Activated CD4-positive, alpha-beta T cell treated with anti-CD3 and anti-CD28 coated beads for 48 hours (primary cell): ENCODE measurements at places on chromosomes 3 and 15.

DNA sequence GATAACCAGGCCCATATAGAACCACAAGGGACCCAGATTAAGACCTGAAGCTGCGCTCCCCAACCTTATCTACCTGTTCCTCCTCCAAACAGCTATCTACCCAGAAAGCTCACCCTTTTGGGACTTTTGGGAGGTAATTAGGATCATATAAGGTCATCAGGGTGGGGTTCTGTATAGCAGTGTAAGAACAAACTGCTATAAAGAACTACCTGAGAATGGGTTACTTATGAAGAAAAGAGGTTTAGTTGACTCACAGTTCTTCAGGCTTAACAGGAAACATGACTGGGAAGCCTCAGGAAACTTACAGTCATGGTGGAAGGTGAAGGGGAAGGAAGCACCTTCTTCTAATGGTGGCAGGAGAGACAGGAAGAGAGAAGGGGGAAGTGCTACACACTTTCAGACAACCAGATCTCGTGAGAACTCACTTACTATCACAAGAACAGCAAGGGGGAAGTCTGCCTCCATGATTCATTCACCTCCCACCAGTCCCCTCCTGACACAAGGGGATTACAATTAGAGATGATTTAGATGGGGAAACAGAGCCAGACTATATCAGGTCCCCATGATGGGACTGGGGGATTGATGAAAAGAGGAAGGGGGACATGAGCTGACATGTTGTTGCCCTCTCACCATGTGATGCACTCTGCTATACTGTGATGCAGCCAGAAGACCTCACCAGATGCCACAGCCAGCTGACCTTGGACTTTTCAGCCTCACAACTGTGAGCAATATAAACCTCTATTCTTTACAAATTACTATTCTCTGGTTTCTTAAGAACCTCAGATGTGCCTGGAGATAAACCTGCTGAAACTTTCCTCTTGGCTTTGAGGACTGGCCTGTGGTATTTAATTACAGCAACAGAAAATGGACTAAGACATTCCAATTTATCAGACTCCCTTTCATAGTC lies 15.3 kb upstream of the FMN1 start:
- peak; percentile 16 for DNase-seq

DNA sequence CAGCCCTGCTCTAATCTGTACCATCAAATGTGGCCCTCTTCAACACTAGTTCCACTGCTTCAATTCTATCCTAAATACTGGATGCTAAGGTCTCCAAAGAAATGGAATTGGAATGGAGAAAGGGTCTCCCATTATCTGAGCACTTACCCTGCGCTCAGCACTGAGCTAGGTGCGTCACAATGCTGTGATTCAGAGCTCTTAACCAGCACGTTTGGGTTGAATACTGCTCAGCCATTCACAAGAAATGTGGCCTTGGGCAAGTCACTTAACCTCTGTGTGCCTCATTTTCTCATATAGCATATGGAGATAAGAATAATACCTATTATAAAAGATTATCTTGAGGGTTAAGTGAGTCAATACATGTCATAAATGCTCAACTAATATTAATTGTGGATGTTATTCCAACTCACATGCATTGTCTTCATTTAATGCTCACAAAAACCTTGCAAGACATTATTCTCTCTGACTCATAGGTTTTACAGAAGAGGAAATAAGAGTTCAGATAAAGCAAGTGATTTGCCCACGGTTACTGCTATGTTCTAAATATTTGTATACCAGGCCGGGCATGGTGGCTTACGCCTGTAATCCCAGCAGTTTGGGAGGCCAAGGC lies 27.4 kb upstream of the SRGAP3 start:
- DNase-seq = no peak

- DNase-seq = no peak
Measured at GRCh38 chr3:21174461-21174860, 576.5 kb downstream of the ZNF385D start.

- DNase-seq = no peak
Measured at GRCh38 chr3:98361289-98361688, 7.6 kb downstream of the OR5K4 start.

- no peak for DNase-seq
Measured at GRCh38 chr3:52522651-52523251, 10.9 kb downstream of the NT5DC2 start.
